NCI-H2029 treated with DMSO at 0.1 percent for 48 hours (cell line): ENCODE measurements at places on chromosomes 7 and 10.

- DNase-seq, result no peak
These were observed 704 bp upstream of the ERLIN1 start for GRCh38 chr10:100186253-100187212.

DNA sequence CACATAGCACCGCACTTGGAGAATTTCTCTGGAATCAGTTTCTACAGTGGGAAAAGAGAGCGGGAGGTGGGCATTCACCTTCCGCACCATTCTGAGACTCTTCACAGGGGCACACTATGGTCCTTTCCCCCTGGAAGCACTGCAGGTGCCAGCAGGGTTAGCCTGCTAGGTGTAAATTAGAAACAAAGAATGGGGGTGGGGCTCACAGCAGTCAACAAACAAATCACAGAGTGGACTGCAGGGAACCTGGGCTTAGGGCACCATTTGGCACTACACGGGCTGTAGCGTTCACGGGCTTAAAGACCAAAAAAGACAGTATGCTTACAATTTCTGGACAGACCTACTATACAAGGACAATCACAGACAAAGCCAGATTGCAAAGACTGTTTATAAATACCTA lies 8.0 kb upstream of the PKD1L1 start:
- no peak for DNase-seq

DNA sequence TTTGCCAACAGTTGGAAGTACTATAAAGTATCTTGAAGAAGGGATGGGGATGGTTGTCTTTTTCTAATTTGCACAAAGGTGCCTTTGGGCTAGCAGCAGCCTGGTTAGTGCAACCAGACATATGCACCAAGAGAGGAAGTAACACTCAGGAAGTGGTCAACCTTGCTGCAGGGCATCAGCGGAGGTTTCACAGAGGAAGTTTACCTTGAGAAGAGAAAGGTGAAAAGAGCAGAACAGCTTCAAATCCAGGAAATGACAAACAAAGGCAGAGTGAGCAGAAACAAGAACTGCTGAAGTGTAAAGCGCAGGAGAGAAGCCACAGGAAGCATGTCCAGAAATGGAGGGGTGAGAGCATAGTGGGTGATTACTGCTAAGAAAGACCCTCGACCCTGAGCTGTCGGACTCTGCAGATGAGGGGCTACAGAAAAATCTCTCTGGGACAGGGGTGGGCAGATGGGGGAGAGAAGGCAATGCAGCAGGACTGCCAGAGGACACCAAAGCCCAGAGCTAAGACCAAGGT lies 66.9 kb downstream of the STK17A start:
- DNase-seq, result no peak

DNA sequence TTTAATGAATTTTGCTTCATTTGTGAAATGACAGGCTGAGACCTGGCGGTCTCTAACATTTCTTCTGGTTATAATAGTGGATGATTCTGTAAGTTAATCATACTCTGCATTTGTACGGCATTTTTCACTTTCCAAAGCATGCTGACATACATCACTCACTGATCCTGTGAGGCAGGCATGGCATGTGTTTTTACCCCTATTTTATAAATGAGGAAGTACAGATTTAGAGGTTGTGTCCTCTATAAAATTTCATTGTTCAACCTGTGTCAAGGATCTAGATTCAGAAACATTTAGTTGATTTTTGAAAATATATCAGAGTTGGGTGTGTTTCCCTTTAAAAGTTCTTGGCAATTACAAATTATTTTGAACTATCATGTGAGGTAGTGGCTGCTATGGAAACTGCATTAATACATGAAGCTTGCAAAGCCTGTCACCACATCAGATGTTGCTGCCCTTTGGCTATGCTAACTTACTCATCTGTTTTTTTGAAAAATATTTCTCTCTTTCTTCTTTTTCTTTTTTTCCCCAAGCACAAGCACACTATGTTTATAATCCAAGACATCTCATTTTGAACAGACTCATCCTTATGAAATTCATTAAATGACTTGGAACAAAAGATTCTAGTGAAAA lies 172.7 kb downstream of the GNAI1 start:
- DNase-seq, result no peak

DNA sequence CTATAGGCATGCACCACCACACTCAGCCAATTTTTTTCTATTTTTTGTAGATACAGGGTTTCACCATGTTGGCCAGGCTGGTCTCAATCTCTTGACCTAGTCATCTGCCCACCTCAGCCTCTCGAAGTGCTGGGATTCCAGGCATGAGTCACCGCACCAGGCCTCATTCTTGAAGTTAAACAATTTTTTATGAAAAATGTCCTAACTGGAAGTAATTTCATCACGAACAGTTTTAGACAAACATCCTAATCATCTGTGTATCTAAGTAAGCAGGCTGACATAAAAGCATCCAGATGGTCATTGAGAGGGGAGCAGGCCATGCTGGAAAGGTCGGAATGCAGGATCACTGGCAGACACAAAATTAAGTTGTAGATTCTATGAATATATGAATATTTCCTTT lies 269.1 kb downstream of the ZMYND11 start:
- DNase-seq, result no peak

- DNase-seq, result no peak
These were observed 113.8 kb upstream of the PPP2R2D start for GRCh38 chr10:131786756-131787605.

DNA sequence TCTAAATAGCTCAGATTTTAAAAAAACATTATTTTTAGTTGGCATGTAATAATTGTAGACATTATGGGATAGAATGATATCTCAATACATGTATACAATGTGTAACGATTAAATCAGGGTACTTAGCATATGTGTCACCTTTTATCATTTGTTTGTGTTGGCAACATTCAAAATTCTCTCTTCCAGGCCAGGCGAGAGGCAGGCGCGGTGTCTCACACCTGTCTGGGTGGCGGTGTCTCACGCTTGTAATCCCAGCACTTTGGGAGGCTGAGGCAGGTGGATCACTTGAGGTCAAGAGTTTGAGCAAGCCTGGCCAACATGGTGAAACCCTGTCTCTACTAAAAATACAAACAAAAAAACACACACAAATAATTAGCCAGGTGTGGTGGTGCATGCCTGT lies 151.7 kb downstream of the RTKN2 start:
- DNase-seq, result peak; percentile 55

DNA sequence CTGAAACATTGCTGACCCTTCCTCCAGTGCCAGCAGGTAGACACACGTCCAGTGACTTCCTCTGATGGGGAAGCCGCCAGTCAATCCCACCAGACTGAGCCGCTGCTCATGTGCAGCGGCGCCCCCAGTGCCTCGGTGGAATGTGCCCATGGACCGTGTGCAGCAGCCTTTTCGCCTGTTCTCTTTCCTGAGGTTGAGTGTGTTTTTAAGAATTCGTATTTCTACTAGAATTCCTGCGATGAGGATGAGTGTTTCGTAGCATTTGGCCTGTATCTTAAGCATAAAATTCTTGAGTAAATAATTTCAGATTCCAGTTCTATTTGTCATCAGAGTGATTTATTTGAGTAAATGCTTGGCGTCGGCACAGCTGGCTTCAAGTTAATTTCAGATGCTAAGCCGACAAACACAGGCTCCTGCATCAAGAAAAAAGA lies 35.4 kb downstream of the BNIP3 start:
- no peak for DNase-seq

DNA sequence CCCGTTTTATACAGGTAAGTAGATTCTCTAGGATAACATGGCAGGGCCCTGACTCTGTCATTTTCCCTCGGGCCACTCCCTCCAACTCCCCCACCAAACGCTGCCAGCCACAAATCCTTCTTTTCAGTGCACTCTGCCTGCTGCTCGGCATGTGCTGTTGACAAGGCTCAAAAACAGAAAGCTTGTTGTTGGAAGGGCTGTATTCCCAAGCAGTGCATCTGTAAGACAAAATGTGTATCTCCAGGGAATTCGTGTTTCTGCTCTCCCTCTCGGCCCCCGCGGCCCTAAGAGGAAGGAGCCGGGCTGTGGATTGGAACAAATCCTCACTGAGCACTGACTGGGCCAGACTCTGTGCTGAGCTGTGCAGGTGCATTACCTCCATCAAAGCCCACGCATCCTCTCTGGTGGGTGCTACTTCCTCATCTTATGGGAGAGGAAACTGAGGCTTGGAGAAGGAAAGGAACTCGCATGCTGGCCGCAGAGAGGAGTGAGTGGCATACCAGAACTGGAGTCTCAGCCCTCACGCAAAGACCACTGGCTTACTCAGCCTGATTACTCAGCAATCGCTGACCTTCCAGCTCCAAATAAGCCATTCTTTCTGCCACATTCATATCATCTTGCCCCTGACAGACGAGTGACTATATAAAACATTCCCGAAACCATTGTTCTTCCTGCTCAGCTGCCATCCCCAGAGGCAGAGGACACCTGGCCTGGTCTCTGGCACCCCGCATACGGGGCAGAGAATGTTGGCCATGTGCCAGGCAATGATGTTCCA lies 33.5 kb upstream of the ENO4 start:
- no peak for DNase-seq

GRCh38 chr7:142805350-142806021 lies 34.7 kb downstream of the PRSS2 start:
- DNase-seq, result no peak

GRCh38 chr7:156652886-156653568 lies 12.5 kb downstream of the RNF32 start:
- no peak for DNase-seq

DNA sequence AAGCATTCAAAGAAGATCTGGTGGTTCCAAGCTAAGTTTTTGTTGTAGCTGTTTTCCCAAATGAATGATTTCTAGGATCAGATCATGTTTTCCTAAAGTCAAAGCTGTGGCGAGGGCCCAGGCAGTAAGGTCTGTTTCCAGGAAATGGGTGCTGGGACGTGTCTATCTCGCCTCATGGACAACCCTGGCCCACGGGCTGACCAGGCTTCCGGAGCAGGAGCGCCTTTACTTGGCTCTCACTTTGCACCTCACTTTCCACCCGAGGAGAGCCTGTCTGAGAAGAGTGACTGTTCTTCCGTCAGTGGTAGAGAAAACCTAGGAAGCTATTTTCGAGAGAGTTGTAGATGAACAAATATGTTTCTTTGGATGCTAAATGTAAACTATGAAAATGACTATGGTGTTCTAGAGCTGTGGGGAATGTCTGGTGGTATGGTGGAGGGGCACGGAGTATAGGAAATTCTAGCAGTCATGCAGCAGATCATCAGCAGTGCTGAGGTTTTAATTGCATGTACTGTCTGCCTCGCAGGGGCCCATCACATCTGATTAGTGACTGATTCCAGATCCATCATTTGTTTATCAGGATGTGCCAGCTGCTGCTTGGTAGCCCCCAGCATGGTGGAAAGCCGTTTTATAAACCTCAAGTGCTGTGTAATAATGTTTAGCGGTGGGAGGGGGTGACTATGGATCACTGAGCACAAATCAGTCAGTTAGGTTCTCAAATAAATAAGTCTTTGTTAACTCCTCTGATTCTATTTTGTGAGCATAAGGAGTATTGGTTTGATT lies 66.6 kb downstream of the VWC2 start:
- DNase-seq, result no peak

DNA sequence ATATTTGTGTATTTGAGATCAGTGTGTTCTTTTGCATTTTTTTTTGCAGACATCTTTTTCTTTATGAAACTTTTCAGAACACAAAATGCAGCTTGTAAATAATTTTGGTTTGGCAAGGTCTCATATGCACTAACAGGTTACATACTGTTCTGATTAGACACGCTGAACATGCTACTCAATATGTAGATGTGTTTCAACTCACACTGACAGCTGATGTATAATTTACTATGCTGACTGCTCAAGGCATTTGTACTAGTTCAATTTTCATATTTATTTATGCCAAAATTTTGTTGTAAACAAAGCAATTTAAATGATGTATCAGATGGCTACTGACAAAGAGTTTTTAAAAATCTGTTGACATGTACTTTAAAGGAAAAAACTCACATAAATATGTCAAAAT lies 123.8 kb downstream of the TFEC start:
- DNase-seq, result no peak
